ENCODE measurements at places on chromosomes 12 and 14.

DNA sequence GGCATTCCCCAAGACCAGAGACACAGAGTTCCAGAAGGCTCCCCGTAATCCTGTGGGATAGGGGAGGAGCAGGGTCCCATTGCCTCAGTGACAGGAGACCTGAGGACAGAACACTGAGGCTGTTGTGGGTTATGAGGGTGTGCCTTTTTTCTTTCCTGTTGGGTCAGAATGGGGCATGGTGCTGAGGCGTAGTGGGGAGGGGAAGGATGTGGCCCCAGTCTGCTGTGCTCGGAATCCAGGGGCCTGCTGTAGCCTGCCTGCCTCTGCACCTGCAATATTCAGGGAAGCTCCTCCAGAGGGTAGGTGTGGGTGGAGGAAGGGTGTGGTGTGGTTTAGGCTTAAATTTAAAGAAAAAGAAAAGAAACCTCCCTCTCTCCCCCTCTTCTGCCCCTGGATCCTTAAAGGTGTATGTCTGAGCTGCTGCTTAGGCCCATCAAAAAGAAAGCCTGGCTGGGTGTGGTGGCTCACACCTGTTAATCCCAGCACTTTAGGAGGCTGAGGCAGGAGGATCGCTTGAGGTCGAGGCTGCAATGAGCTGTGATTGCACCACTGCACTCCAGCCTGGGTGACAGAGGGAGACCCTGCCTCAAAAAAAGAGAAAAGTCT is 18.7 kb downstream of the PLEKHG3 start:
- no peak for DNase-seq

DNA sequence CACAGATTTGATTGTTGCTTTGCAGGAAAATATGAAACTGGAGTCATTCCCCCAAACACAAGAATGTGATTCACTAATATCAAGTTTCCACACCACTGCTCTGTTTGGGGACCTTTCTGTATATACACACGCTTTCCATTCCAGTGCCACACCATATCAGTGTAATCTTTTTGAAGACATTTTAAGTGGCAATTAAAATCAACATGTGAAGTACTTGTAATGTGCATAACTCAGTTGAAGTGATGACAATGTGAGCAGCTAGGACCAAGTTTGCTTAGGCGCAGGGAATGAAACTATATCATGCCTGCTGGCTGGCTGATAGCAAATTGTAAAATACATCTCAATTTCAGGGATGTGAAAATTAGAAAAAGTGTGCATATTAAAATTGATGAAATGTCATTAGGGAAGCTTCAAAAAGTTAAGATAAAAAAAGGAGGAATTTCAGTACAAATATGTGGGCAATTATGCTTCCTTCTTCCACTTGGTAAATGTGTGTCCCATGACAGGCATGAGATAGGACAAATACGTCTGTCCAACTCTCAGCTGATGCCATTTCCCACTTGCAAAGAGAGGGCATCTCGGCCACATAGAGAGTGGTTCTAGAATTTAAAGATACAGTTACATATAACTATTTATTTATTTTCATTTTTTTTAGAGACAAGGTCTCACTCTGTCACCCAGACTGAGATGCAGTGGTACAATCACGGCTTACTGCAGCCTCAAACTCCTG is 43.7 kb downstream of the HSPB8 start:
- DNase-seq, result no peak

DNA sequence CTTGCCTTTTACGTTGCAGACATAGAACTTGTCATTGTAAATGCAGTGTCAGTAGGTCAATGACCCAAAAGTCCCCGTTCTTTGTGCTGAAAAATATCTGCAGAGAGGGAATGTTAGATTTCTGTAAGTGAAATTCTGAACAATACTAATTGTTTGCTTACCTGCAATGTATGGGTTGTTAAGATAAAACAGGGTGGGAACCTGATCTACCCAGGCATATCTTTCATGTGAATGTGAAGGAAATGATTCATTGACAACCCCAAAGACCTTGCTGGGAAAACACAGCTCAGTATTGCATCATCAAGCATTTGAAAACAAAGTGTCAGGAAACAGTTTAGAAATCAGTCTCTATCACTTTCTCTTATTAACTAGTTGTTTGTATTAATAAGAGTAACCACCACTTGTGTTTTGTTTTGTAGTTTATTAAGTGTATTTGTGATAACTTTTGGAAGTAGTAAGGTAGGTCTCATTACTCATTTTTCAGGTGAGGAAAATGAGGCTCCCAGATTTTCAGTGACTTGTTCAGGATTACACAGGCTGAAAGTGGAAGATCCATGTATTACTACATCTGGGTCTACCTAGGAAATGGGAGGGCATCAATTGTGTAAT is 57.9 kb upstream of the SLC38A2 start:
- no peak for DNase-seq

GRCh38 chr14:94303111-94303510 is 10.0 kb upstream of the SERPINA10 start:
- no peak for DNase-seq

DNA sequence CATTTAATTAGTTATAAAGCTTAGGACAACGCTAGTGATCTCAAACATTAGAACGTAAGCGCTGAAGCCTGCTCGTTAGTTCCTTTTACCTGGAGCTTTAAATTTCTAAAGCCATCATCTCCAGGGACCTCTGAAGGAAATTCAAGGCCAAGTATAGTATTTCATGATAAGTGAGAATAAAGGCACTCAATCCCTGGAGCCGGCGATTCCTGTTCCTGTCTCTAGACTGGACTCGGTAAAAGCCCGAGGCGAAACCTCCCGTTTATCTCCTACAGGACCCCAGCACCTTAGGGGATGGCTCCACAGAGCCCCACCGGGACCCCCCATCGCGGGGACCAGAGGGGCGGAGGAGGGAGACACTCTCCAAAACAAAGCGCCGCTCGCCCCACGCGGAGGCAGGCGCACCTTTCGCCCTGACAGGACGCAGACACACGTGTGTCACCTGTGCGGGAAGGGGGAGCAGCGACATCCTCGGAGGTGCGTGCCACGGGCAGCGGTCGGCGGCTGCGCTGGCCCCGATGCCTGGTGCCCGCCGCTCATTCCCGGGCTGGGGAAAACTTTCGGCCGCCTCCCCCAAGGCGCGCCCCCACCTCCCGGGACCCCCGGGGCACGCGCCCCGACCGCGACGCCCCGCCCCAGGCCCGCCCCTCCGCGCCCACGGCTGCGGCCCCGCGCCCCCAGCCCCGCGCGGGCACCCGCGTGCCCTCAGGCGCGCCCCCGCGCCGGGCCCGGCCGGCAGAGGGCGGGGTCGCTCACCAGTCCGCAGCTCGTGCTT is 678 bp downstream of the RPS6KA5 start:
- DNase-seq, result peak; percentile 66

GRCh38 chr14:103328941-103329340 is 5.1 kb upstream of the EIF5 start:
- DNase-seq, result no peak

DNA sequence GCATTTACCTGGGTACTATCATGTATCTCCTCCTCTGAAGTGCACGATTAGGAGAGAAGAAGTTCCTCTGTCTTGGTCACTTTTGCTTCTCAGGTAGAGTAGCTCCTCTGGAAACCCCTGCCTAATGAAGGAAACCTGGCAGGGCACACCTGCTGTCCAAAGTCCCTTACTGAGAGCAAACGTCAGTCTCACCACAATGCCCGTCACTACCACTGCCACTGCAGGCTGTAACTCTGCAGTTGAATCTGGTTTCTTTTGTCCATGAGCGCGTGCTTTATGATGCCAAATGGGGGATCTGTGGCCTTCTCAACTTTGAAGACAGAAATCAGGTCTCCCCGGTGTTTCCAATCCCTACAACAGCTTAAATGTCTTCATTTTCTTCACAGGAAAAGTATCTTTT is 1068.6 kb downstream of the BCL11B start:
- no peak for DNase-seq

DNA sequence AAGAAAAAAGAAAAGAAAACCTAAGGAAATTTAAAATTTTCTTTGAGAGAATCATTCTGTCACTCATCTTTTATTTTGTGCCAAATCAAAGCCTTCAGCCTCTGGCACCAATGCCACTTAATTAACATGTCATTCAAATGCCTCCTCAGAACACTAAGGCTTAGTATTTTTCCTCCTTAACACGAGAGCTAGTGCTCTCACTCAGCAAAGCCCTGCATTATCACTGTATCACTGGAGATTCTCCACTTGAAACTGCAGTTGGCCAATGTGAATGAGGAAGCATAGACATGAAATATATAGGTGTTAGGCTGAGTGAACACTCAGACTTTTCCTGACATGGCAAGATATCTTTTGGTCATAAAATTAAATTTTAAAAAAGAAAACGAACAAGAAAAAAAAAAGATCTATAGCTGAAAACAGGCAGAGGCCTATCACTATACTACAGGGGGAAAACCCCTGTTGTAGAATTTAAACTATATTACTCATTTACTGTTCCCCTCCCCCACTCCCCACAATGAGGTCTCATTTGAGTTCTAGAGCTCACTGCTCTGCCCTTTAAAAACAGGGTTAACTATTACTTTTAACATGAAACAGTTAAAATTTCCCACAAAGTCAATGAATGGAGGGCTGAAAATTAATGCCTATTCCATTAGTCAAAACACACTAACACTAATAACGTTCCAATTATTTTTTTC is 5.1 kb downstream of the MBIP start:
- DNase-seq, result no peak

- no peak for DNase-seq
Measured at GRCh38 chr14:23566778-23567185, 809 bp downstream of the AP1G2 start.

GRCh38 chr14:43949400-43949799 is 557.7 kb downstream of the FSCB start:
- DNase-seq, result no peak

DNA sequence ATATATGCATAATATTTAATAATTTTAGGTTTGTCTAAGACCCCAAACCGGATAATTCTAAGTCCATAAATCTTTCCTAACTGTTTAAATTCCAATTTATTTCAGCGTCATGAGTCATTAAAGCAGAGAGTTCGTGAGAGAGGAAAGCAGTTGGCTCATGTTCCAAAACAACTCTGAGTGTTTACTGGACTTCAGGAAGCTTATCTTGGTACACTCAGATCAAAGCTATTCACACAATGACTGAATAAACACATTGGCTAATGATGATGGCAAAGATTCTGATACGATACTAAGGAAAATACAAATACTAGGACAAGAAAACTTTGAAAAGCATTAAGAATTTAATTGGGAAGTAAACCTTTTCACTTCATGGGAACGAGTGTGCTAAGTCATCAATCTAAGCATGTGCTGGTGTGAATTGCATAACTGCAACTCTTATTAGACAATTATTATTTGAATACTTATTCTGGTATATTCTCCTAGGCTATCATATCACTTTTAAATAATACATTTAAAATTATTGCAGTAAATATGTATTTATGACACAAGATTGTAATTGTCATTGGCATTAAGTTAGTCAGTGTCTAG is 34.8 kb upstream of the CLEC14A start:
- no peak for DNase-seq

- no peak for DNase-seq
Measured at GRCh38 chr12:62537551-62537950, 70.9 kb downstream of the MON2 start.

DNA sequence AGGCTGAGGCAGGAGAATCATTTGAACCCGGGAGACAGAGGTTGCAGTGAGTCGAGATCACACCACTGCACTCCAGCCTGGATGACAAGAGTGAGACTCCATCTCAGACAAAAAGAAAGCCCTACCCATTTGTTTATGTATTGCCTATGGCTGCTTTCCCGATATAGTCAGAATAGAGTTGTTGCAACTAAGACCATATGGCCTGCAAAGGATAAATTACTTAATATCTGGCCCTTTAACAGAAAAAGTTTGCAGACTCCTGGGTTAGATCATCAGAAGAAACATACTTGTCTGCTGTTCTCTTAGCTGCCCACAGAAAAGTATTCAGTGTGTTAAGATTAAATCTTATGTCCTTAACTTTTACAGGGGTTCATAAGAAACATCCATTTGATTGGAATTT is 122.4 kb upstream of the VASH1 start:
- no peak for DNase-seq

- DNase-seq, result no peak
Measured at GRCh38 chr12:49470986-49471385, 67.8 kb upstream of the KCNH3 start.

Data from NK-92 treated with Interleukin-12 subunit alpha and Interleukin-12 subunit beta, amount 100 ng/mL, for 24 hours (cell line).